ENCODE measurements at places on chromosomes 16 and 17.

DNA sequence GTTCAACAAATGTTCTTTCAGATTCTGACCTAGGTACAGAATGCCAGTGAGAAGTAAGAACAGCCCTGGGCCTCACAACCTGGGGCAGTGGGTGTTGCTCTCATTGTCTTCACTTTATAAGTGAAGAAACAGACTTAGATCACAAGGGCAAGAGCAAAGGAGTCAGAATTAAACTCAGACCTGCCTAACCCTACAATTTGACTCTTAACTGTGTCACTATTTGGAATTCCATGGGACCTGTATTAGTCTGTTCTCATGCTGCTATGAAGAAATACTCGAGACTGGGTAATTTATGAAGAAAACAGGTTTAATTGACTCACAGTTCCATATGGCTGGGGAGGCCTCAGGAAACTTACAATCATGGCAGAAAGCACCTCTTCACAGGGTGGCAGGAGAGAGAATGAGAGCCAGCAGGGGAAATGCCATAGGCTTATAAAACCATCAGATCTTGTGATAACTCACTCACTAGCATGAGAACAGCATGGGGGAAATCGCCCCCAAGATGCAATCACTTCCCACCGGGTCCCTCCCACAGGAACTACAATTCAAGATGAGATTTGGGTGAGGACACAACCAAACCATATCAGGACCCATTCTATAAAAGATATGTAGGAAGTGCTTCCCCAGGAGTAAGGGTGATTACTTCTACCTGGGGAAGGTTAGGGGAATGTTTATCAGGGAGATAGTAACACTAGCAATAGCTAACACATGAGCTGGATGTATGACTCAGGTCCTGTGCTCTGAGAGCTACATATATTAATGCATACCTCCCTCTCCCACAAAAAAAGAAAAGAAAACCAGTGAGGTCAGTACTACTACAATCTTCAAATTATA lies 270.1 kb downstream of the SOX9 start:
- DNase-seq = no peak

DNA sequence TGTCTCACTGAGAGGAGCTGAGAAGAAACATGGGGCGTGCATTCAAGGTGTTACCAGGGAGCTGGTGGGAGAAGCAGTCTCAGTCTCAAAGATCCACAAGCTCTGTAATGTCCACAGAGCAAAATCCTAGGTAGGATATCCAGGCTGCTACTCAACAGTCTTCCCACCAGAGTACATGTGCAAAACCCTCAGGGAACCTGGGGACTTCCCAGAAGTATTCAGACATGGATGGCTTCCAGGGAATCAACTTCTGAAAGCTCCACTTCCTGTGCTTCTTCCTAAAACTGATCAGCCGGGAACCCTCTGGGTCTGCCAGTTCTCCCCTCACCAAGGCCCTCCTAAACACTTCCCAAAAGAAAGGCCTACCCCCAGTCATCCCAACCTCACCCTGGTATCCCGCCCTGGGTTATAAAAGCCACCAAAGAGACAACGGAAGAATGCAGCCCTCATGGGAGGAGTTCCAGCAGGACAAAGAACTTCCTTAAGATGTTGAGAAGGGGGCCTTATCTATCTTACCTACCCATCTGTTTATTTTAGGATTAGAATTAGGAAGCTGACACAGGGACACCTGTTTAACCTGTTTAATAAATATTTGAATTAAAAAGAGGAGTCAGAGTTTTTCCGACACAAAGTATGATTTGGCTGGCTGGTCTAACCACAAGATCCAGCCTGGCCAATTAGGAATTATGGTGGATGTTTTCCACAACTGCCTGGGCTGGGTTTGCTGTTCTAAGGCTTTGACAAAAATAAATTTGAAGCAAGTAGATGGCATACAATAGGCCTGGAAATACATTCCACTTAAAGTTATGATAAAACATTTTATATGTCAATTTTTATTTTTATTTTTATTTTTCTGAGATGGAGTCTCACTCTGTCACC lies 37.0 kb downstream of the CUEDC1 start:
- no peak for DNase-seq

GRCh38 chr16:2029350-2029749 lies 2.6 kb downstream of the NHERF2 start:
- DNase-seq = no peak

- DNase-seq = no peak
Measured at GRCh38 chr16:66332634-66333610, 33.6 kb upstream of the CDH5 start.

All from stimulated activated CD4-positive, alpha-beta T cell treated with anti-CD3 and anti-CD28 coated beads, Interleukin-4, amount 100 ng/mL, for 1 hour (primary cell).